Cardiac fibroblast (primary cell): ENCODE measurements at places on chromosomes 1 and 21.
A peak's percentile ranks its signal among the peaks of the same experiment; 100 is the strongest.

DNA sequence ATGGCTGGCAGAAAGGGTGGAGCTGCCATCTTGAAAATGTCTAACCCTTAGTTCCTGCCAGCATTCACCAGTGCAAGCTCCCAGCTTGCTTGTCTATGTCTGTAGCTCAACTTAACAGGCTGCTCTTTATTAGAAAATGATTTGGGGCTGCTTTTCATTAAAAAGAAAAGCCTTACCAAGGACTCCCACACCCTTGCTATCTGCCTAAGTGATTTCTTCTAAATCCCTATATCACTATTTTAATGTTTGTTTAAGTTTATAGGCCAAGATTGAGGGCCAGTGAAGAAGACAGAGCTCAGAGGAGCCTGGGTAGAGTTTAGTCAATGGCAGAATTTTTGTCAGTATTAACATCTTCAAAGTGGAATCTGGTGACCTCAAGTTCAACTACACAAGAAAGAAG, 336.8 kb upstream of the CHRM3 start:
- no peak for DNase-seq

DNA sequence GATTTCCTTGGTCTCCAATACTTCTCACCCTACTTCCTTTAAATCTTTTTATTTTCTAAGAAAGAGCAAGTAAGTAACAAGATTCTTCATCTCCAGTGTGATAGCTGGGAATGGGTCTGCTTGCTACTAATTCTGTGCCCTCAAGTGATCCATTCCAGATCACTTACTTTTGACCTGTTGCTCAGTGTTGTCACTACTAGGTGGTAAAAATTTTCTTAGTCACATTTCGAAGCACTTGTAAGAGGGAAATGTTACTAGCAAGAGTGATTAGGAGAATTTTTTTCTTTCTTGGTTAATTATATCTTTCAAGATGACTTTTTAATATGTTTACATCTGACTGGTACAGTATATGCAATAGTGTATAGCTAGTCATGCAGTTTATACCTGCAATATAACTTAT, 2.2 kb downstream of the UBAP2L start:
- no peak for DNase-seq

DNA sequence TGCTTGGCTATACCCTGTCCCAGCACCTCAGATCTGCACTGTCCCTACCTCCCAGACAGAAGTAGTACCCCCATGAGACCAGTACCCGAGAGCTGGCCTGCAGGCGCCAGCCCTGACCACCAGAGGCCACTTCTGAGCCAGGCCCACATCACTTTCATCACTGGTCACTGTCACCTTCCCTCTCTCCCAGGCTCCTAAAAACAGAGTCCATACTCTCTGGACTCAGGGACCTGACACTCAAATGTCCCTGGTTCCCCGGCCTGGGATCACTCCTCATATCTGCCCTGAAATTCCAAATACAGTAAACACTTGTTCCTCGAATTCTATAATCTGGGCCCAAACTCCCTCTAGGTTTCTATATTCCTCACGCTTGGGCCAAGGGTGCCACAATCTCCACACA, 18.7 kb downstream of the TMEM53 start:
- DNase-seq, result peak; percentile 20

- peak; percentile 2 for DNase-seq
These were observed 737.6 kb downstream of the PLA2G4A start for GRCh38 chr1:187566354-187566753.

DNA sequence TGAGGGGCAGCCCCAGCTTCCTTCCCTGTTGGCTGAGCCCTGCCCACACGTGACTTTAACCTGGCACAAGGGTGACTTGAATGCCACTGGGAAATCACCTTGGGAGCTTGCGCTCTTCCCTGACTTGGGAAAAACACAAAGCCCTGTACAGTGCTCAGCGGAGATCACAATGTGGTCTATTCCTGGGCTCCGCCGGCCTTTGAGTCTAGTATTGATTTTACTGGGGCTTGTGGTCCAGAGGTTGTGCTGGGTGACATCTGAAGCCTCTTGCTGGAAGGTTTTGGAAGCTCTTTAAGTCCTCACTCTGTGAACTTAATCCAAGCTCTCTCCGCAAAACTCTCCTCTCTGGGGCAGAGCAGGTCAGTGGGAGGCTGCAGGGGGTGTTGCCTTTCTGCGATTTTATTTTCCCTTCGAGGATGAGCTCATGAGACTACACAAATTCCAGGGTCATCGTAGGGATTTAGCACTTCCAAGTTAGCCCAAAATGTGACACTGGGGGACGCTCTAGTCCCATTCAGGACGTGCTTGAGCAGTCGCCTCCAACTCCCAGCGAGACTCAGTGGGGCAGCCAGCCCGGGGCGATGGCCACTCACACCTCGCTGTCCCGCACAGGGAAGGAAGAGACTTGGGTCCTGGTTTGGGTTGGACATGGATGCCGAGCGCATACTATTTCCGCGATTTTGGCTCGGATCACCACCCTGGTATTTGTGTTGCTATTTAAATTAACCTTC, 291.9 kb upstream of the AJAP1 start:
- no peak for DNase-seq

GRCh38 chr1:62176597-62177312, 17.9 kb upstream of the L1TD1 start:
- no peak for DNase-seq

DNA sequence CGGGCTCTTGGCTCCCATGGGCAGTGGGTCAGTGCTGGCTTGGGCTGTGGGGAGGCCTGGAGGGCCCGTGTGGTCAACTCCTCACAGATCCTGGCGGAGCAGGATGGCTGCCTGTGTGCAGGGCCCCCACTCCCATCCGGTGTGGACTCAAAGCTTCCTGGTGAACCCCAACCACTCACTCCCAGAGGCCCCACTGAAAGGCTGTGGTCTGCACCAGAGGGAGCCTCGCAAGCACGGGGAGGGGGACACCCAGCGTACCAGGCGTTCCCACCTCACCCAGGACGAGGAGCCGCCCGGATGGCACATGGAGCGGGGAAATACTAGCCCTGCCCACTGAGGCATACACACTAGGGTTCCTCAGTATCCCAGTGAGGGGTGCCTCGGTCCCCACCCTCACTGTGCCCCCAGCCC, 75.4 kb upstream of the ACTRT2 start:
- DNase-seq, result no peak

DNA sequence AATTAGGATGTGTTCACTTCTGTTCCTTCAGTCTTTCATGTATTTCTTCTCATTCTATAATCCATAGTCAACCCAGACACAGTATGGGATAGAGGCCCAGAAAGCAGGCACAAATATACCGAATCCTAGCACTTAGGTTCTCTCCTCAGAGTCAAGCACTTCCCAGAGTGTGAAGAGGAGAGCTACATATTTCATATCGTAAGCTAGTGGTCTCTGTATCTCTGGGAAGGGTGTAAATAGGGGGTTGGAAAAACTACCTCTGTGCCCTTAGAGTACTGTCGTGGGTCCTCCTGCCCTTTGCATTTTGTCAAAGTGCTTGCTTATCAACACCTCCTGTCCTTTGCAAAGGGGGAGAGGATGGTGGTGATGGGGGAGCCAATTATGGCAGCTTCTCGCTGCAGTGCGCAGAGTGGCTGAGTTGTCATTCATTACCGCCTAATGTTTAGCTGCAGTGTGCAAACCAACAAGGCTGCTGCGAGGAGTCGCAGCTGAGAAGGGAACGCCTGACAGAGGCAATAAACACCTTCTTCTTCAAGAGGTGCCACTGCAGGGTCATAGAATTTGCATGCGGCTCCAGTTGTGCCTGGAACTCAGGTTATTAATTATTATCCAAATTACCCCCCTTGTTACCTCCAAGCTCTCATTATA, 182.7 kb downstream of the NUF2 start:
- no peak for DNase-seq

- no peak for DNase-seq
These were observed 20.2 kb downstream of the DHRS3 start for GRCh38 chr1:12597792-12598191.

GRCh38 chr21:15141261-15141970, 76.6 kb upstream of the NRIP1 start:
- no peak for DNase-seq

DNA sequence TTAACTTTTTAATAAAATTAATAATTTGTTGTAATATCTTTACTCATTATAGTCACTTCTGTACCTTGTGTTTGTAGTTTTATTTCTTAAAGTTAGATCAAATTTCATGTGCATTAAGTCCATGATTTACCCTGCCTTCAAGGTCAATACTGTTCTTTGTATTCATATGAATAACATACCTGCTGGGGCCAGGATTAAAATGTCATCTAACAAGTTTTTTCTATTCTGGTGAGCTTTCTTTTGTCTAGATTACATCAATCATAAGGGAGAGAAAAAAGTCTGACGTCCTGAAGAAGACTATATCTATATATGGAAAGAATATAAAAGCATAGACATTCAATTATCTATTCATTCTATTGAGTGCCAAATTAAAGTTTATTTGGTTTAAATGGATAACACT, 232.6 kb downstream of the COL11A1 start:
- no peak for DNase-seq

DNA sequence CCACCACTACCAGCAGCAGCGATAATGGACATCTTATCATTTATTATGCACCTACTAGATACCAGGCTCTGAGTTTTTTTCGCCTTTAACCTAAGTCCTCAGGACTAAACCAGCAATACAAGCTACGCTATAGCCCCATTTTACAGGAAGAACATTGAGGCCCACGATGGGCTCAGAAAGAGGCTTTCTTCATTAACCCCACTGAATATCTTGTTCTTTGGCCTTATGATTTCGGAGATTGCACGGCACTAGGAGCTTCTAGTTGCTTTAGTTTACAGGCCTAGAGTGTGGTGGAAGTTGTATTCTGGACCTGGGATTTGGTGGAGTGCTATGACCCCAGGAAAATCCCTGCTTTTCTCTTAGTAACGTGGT, 1.5 kb downstream of the SESN2 start:
- peak; percentile 13 for DNase-seq

DNA sequence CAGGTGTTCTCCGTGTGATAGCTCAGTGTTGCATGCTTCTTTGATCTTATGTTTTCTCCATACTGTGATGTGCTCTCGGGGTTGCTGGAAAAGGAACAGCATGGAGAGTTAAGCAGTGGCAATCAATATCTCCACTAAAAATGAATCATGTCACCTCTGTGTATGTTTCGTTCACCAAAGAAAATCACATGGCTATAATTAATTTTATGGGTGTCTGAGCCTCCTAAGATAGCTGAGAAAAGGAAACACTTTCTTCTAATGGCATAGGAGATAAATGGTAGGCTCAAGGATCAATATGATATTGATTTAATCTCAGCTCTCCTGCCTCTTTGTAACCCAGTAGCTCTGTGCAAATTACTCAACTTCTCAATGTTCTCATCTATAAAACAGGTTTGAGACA, 14.3 kb downstream of the FAM177B start:
- DNase-seq, result no peak
